ENCODE measurements at places on chromosomes 5 and 9.

DNA sequence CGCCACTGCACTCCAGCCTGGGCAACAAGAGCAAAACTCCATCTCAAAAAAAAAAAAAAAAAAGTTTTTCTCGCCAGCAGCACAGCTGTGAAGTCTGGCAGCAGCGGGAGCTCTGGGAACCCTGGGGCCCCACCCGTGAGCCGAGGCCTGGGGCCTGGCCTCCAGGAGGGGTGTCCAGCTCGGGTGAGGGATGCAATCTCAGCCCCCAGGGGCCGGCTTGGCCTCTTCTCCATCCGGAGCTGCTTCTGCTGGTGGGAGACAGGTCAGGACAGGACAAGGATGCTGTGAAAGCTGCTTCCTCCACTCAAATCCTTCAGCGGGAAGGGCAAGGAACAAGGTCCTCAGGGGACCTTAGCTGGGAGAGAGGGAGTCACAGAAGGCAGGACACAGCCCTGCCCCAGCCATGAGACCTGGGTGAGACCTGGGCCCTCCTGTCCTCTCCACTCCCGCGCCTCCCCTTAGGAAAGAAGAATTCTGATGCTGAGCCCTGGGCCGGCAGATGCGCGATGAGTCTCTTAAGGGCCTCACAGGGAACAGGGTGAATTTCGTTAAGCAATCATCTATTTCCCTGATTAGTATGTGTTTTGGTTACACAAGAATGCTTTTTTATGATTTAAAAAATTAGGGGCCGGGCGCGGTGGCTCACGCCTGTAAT is 30.6 kb downstream of the PLPP7 start:
- no peak for DNase-seq

- no peak for DNase-seq
Measured at GRCh38 chr9:108842610-108843295, 13.0 kb downstream of the ACTL7B start.

DNA sequence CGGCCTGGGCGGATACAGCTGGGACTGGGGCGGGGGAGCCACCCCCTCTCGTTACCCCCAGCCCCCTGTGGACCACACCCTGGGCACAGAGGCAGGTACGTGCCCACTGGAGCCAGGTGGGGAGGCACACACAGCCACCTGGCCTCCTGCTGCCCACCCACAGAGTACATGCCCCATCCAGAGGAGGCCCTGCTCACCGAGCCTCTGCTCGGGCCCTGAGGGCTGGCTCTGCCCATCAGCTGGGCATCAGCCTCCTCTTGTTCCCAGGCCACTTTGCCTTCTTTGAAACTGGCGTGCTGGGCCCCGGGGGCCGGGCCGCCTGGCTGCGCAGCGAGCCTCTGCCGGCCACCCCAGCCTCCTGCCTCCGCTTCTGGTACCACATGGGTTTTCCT is 6.3 kb downstream of the MAMDC4 start:
- no peak for DNase-seq

DNA sequence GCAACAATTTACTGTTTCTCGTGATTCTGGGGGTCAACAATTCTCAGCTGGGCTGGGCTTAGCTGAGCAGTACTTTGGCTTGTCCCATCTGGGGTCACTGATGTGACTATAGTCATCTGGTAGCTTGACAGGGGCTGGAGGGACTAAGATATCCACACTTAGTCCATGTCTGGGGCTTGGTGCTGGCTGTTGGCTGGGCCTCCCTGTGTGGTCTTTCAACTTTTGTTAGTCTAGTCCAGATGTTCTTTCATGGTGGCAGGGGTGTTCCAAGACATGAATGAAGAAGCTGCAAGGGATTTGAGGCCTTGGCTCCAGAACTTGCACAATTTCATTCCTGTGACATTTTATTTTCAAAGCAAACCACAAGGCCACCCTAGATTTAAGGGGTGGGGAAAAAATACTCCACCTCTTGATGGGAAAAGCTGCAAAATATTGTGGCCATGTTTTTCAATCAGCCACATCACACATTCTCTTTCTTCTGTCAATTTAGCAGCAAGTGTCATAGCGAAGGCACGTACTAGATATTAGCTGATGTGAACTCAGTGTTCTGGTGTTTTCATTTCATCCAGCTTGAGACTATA is 59.2 kb downstream of the TSSK1B start:
- DNase-seq: no peak

DNA sequence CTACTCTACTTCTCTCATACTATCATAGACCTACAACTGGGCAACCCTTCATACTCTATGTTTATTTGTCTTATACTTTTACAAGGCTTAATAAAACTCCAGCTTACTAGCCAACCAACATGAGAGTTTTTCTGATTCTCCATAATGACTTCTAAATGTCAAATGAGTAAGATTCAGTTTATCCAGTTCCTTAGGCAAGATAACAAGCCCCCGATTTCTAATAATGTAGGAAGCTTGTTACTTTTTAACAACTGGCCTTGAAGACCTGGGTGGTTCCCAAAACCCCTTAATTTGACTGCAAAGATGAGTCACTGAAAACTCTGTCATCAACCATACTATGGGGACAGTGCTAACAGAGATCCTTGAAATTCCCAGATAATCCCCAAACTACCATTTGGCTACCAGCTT is 294.6 kb upstream of the ACTBL2 start:
- no peak for DNase-seq

DNA sequence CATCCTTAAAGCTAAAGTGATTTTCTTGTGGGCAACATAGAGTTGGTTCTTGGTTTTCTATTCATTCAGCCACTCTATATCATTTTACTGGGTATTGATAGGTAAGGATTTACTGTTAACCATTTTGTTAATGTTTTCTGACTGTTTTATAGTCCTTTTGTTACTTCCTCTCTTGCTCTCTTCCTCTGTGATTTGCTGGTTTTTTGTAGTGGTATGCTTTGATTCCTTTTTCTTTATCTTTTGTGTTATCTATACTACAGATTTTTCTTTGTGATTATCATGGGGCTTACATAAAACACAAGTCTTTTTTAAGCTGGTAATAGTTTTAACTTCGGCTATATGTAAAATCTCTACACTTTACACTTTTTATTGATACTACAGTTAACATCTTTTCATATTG is 43.3 kb downstream of the CREBRF start:
- DNase-seq: no peak

DNA sequence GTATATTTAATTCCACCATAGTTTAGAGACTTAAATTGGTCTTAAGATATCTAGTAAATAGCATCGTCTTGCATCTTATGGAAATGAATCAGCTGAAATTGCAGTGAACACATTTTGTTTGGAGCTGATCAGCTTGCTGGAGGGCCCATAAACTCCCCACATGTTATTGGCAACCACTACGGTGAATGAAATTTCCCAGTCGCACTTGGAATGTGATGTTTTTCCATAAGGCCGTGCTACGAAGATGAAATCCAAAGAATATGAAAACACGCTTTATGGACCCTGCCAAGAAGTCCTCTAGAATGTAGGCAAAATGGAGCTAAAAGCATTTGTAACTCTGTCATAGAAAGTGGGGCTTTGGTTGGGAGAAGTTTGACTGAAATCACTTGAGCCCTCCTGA is 572.1 kb downstream of the ACTL7B start:
- DNase-seq: no peak

- DNase-seq: peak; percentile 91
Measured at GRCh38 chr9:136551401-136552116, 5.7 kb upstream of the NOTCH1 start.

- DNase-seq: no peak
Measured at GRCh38 chr5:73296772-73297171, 123.8 kb downstream of the TMEM174 start.
